Kidney glomerular epithelial cell (primary cell): ENCODE measurements at places on chromosomes 5 and 9.

- DNase-seq: no peak
These were observed 8.2 kb upstream of the SLC46A2 start for GRCh38 chr9:112898872-112899311.

- DNase-seq: no peak
These were observed 125.1 kb upstream of the SH3GL2 start for GRCh38 chr9:17453751-17454150.

DNA sequence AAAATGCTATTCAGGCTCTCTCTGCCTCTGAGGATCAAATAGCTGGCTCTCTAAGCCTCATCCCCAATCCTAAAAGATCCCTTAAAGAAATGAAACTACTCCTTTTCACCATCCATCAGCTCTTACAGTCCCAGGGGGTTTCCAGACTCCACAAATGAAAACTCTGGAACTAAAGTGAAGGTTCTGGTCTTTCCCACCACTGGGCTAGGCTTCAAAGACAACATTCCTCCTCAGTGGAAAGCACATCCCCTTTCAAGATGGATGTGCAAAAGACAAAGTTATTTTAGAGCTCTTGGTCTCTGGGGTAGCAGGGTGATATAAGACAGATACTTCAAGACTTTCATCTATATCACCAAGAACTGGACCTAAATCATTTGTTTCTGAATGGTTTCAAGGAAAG, 106.9 kb downstream of the DCP2 start:
- DNase-seq: no peak

- no peak for DNase-seq
These were observed 251.5 kb upstream of the TNC start for GRCh38 chr9:115369322-115369957.

DNA sequence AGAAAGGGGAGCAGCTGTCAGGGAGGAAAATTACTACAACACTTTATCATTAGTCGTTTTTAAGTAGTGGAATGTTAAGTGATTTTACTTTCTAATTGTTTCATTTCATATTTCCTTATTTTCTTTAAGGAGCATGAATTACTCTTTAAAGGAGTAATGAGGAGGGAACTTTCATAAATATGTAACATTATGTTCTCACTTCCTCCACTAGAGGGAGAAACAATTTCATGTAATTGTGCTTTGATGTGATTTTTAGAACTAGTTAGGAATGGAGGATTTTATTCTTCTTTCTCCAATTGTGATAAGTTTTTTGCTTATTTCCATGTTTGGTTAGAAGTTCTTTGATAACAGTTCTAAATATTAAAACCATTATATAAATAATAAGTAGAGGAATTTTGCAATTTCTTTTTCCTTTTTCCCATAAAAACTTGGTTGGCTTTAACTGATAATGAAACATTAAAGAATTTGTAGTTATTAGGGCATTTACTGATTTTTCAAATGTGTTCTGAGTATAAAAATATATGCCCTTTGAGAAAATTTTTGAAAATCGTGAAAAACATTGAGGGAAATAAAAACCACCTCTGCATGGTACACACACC, 25.6 kb downstream of the CEP78 start:
- peak; percentile 36 for DNase-seq

GRCh38 chr5:36629729-36630128, 23.3 kb downstream of the SLC1A3 start:
- no peak for DNase-seq

- no peak for DNase-seq
These were observed 69.8 kb downstream of the SLC46A2 start for GRCh38 chr9:112820881-112821280.

DNA sequence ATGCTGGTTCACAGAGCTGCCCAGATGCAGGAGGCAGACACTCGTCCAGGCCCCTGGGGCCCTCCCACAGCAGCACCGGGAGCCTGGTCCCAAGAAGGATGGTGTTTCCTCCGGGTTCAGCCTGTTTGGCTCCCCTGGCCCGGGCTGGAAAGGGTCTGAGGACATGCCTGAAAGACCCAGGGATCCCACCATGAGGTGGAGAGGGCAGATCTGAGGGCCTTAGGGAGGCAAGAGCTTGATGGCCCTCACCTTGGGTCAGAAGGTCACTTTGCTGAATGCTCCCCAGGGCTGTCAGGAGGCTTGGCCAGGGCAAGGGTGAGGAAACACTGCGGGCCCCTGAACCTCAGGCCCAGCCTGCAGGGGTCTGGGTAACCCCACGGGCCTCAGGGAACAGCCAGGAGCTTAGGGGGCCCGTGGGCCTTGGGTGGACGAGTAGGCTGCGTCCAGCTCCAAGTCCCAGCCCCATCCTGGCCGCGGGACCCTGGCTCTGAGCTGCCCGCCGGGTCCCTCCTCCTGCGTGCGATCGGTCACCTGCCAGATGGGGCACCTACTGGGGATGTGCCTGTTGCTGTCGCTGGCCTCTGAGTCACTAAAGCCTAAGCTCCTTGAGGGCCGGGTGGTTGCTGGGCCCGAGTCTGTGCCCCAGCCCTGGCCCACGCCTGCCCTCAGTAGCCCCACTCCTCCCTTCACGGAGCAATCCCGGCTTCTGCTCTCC, 106.2 kb downstream of the ZNF354C start:
- no peak for DNase-seq

- no peak for DNase-seq
These were observed 481 bp downstream of the MRPL36 start for GRCh38 chr5:1799110-1799601.

GRCh38 chr5:16659536-16659935, 42.7 kb upstream of the RETREG1 start:
- no peak for DNase-seq

DNA sequence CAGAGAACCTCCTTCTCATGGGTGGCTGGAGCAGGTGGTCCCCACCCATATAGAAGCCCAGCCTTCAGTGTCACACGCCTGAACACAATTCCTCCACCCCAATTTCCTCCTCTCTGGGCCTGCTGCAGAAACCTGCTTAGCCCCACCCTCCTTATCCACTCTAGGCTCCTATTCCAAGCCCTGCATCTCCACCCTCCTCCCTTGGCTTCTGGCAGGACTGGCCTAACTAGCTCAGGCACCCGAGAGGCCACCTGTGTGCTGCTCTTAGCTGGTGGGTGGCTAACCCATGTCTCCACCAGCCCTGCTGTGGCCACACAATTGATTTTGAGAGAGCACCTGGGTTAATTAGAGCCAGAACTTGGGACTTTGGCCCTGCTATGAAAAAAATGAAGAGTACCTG, 77.3 kb upstream of the ATP10B start:
- DNase-seq: no peak
